ENCODE measurements at places on chromosomes 5 and 9. TPM values are rescaled to one million over a fixed set of nuclear protein-coding genes. Genes with fewer than 3 reads are reported as not detected.

PCDHB7 gene
- 2.1 TPM for total RNA-seq

DMRT3 gene
- not detected for total RNA-seq

SH3TC2 gene
- total RNA-seq, result 1.5 TPM

PITX1 gene
- 0.81 TPM for total RNA-seq

GDF9 gene
- total RNA-seq, result 0.16 TPM

SLC36A2 gene
- not detected for total RNA-seq

RUFY1 gene
- 42.4 TPM for total RNA-seq

BTNL9 gene
- not detected for total RNA-seq

TAS2R1 gene
- not detected for total RNA-seq

HSPA9 gene
- 357 TPM for total RNA-seq

AJM1 gene
- 0.97 TPM for total RNA-seq

SPOCK1 gene
- 11.5 TPM for total RNA-seq

PCDH12 gene
- 0.24 TPM for total RNA-seq

EDIL3 gene
- total RNA-seq, result 120 TPM

SPATA6L gene
- 0.65 TPM for total RNA-seq

RNF20 gene
- 29.7 TPM for total RNA-seq

CDKN2A gene
- 17.2 TPM for total RNA-seq

FAM169A gene
- 4.7 TPM for total RNA-seq

ELOVL7 gene
- total RNA-seq, result 0.49 TPM

CMYA5 gene
- total RNA-seq, result 2.4 TPM

DRD1 gene
- 0.36 TPM for total RNA-seq

IRX1 gene
- 26.1 TPM for total RNA-seq

FGF10 gene
- 1.9 TPM for total RNA-seq

SURF2 gene
- 8.8 TPM for total RNA-seq

YIPF5 gene
- 146 TPM for total RNA-seq

KIAA1958 gene
- 4.4 TPM for total RNA-seq

GABRG2 gene
- not detected for total RNA-seq

ABL1 gene
- total RNA-seq, result 147 TPM

AK6 gene
- total RNA-seq, result 15.7 TPM

CFAP157 gene
- total RNA-seq, result 0.16 TPM

TNC gene
- total RNA-seq, result 1,310 TPM

PAEP gene
- not detected for total RNA-seq

ACTBL2 gene
- not detected for total RNA-seq

PCDHB14 gene
- 0.61 TPM for total RNA-seq

TTC16 gene
- not detected for total RNA-seq

TLN1 gene
- 543 TPM for total RNA-seq

C1QTNF2 gene
- 0.49 TPM for total RNA-seq

SLC30A5 gene
- 51.1 TPM for total RNA-seq

RNF38 gene
- 15.3 TPM for total RNA-seq

MAN2A1 gene
- 154 TPM for total RNA-seq

LCP2 gene
- total RNA-seq, result not detected

Measured in hair follicle dermal papilla cell (primary cell).